ENCODE measurements at places on chromosomes 12 and 14.

- no peak for DNase-seq
Measured at GRCh38 chr14:47438650-47439140, 236.7 kb downstream of the MDGA2 start.

DNA sequence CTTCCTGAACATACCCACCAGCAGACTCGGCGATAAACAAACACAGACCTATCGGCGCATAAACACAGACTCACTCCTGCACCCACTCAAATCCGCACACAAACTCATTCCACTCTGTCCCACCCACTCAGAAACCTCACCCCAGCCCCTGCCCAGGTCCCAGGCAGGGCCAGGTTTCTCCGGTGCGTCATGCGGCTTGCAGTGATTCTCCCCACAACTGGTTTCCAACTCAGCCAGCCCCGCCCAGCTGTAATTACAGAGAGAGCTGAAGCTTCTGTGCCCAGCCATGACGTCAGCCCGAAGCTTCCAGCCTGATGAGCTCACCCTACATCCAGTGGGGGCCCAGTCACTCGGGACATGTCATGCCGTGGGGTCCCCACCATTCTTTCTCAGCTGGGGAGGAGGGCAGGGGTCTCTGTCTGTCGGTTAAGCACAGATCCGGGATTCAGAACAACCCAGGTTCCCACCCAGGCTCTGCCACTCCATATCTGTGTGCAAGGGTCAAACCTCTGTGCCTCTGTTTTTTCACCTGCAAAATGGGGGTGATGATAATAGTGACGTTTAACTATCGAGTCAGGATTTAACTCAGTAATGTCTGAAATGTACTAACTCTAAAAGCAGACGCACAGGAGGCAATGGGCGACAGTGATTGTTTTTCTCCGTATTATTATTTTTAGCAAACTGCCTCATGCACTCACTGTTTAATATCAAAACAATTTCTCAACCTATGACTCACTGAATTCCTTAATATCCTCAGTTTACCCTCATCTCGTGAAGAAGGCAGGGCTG is 2.3 kb upstream of the HSPB8 start:
- peak; percentile 71 for DNase-seq

- DNase-seq = no peak
Measured at GRCh38 chr14:89424241-89424640, 7.2 kb upstream of the FOXN3 start.

DNA sequence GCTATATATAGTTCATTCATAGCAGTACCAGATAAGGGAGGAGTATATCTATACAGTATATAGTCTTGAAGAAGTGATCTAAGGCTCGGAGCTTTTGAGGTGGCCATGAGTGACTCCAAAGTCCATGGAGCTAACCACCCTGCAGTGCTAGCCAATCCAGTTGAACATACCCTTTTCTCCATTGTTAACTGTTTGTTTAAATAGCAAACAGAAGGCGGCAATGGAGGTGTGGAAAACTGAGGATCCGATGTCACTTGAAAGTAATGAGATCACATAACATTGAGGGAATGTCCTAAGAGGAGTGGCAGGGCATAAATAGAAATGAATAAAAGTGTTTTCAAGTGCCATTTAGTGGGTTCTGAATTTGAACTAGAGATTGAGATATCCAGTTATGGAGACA is 12.4 kb upstream of the SNAPC1 start:
- DNase-seq = peak; percentile 79

GRCh38 chr12:62625228-62625627 is 158.6 kb downstream of the MON2 start:
- no peak for DNase-seq

GRCh38 chr14:35400648-35401421 is 3.7 kb downstream of the NFKBIA start:
- DNase-seq = no peak

DNA sequence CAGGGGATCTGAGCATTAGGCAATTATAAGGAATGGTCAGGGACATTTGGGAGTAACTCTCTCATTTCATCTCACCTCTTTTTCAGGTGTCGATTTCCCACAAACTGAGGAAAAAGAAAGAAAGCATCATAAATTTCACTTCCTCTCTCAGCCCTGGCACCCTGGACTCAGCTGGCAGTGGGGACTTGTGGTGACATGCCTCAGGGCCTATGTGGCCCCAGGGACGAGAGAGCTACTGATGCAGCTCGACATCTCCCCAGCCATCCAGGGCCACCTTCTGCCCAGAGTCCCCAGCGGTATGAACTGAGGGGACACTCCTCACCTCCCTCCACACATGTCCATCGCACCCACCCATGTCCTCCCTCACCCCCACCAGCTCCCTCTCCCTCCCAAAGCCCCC is 11.7 kb downstream of the TNFRSF1A start:
- DNase-seq = no peak

DNA sequence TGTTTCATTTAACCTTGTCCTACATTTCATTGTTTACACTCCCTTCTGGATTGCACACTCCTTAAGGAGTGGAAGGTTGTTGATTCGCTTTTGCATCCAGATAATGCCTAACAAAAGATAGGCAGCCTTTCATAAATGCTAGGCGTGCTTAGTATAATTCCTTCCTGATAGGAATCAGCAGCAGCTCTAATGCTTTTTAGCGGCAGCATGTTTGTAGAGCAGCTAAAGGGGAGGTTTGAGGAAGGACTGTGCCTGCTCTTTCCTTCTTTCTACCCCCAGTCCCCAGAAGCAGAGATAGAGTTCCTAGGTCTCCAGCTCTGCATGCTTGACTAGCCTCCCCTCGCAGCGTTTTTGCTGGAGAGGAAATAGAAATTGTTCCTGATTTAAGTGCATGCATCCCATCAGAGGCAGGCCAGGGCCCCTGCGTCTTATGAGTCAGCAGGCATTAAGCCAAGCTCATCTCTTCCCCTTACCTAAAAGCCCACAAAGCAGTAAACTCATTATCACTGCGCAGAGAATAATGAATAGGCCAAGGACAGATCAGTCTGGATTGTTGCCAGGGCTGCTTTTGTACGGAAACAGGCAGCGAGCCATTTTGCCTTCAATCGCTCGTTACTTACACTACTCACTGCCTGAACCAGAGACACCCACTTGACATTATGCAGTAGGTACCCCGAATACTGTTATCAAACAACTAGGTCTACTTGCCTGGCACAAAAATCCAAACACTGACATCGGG is 14.0 kb upstream of the TBPL2 start:
- peak; percentile 73 for DNase-seq

- no peak for DNase-seq
Measured at GRCh38 chr12:57727758-57728395, 10.7 kb downstream of the AGAP2 start.

- DNase-seq = no peak
Measured at GRCh38 chr12:90368081-90368480, 586.9 kb downstream of the CCER1 start.

GRCh38 chr12:116654226-116654743 is 83.6 kb downstream of the SPRING1 start:
- no peak for DNase-seq

GRCh38 chr14:70114621-70115156 is 74.1 kb downstream of the SLC8A3 start:
- no peak for DNase-seq

GRCh38 chr14:36516719-36517241 is 3.3 kb downstream of the NKX2-1 start:
- DNase-seq = no peak

- DNase-seq = no peak
Measured at GRCh38 chr14:33702293-33702692, 248.6 kb downstream of the EGLN3 start.

GRCh38 chr14:38016497-38016896 is 191.2 kb upstream of the SSTR1 start:
- no peak for DNase-seq

DNA sequence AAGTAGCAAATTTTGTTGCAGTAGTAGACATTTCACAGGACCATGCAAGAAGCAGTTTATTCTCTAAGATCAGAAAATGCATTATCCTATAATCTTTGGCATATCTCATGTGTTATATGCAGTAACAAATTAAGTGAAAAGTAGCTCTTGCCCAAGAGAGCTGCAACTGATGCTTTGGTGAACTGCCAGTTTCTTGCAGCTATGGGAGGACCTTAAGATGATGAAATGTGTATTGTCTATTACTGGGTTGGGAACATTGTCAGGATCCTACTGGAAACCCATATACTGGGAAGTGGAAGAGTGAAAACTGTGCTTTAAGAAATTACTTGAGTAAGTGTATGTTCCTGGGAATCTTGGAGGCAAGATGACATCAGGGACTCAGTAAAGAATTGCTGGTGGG is 238.8 kb downstream of the DACT1 start:
- no peak for DNase-seq

GRCh38 chr12:89542912-89543592 is 17.2 kb upstream of the POC1B start:
- peak; percentile 36 for DNase-seq

- DNase-seq = no peak
Measured at GRCh38 chr12:52037248-52037861, 13.9 kb upstream of the NR4A1 start.

DNA sequence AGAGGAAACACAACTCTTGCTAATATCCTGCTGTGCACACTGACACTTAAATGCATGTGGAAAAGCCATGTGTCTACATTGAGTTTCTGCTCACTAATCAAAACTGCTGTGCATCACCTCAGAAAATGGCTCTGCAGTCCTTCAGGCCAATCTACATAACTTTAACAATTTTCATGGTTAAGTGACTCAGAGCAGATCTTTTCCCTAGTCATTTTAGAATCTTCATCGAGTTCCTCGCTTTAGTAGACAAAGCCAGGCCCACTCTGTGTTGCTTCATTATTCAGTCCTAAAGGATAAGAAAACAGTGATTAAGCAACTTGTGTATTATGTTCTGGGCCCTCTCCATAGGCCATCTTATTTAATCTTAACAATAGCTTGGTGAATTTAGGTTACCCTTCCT is 250.0 kb downstream of the KCNC2 start:
- no peak for DNase-seq

GRCh38 chr14:31657917-31658316 is 96.7 kb downstream of the NUBPL start:
- DNase-seq = no peak

- no peak for DNase-seq
Measured at GRCh38 chr14:61513986-61514830, 181.1 kb upstream of the HIF1A start.

DNA sequence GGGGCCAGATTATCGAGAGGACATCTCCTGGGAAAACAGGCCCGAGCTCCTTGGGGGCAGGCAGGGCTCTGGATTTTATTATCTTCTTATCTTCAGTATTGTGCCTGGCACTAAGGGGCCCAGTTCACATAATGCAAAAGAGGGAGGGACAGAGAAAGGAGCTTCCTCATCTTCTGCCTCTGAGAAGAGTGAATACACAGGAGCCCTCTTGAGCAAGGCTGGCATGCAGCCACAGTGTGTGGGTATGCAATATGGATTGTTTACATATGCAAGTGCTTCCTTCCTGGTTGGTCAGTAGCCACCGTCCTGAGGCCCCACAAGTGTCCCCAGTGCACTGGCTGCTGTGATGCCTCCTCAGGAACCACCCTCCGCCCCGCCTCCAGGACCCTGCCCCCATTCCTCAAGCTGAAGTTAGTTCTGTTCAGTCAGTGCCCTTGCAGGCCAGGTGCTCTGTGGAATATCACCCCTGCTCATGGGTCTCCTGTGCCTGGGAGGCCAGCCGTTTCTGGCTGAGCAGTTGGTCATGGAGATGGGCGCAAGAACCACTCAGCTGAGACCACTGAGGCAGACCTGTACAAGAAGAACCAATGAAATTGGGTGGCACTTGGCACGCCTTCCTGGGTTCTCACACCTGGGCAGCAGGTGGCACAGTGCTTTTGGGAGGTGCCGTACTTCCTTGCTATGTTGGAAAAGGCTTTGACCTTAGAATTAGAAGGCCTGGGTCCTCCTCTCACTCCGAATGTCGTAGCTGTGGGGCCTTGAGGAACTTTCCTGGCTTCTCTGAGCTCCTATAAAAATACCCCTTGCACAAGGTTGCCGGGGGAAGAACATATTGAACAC is 35.1 kb upstream of the ACTN1 start:
- peak; percentile 76 for DNase-seq

DNA sequence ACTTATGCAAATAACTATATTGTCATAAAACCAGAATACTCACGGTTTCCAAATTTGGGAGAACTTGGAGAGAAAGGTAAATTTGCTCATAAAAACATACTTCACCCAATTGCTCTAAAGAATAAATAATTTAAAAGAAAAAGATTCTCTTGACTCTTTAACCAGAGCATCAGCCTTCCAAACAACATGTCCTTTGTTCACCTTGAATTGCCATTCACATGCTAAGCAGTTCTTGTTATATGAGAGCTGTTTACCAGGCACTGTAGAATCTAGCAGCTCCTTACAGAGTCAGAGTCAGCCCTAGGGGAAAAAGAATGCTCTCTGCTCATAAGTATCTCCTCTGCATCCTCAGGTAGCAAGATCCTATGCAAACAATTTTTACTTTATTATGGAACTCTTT is 10.2 kb downstream of the SLCO1A2 start:
- DNase-seq = no peak

DNA sequence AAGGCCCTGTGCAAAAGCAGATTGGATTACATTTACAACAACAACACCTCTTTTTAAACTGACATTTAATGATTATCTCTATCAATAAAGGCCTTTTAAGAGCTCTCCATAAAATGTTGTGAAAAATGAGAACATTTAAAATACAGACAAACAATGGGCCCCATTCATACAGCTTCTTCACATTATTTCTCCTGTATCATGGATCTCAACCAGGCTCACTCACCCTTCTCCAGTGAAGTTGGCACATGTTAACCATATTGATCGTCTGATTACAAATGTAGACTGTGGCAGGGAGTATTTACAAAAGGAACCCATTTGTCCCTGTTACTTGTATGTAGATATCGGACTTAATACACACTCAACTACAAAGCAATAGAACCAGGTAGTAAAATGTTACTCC is 220.2 kb upstream of the BTG1 start:
- DNase-seq = no peak

DNA sequence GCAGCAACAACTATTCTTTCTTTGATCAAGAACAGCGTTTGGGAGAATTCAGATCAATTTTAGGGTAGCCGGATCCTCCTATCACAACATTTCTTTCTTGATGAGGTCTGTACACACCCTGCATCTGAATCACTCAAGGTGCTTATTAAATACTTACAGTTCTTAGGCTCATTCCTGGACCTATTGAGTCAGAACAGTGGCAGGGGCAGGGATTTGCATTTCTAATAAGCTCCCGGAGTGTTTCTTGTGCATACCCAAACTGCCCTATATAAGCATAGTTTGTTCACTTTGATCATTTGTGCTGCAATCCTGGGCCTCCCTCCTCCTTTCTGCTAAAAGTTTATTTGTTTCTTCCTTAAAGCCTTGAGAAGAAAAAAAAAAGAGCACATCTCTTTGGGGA is 80.5 kb upstream of the RPH3A start:
- DNase-seq = no peak

DNA sequence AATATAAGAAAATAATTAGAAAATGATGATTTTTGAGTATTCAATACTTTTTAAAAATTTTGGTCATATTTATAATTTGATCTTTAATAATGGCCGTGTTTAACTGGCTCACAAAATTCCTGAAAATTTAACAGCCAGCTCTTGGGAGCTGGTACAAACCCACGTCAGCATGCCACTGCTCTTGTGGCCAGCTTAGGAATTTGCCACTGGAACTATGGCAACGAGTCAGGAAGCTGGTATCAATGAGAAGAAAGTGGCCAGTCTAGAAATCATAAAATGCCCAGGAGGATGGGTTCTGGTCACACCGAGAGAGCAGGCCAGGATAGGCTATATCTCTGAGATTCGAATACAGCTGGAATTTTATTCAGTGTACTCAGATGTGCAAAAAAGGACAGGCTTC is 72.2 kb upstream of the PLEKHG3 start:
- DNase-seq = no peak

GRCh38 chr12:42446761-42447160 is 120.8 kb downstream of the PPHLN1 start:
- DNase-seq = no peak

GRCh38 chr12:104816845-104817503 is 141.1 kb downstream of the SLC41A2 start:
- DNase-seq = no peak

Measured in NCI-H510A (cell line).